Ammon's horn (tissue), 1 donor: ENCODE measurements at places on chromosomes 11 and 22.

DNA sequence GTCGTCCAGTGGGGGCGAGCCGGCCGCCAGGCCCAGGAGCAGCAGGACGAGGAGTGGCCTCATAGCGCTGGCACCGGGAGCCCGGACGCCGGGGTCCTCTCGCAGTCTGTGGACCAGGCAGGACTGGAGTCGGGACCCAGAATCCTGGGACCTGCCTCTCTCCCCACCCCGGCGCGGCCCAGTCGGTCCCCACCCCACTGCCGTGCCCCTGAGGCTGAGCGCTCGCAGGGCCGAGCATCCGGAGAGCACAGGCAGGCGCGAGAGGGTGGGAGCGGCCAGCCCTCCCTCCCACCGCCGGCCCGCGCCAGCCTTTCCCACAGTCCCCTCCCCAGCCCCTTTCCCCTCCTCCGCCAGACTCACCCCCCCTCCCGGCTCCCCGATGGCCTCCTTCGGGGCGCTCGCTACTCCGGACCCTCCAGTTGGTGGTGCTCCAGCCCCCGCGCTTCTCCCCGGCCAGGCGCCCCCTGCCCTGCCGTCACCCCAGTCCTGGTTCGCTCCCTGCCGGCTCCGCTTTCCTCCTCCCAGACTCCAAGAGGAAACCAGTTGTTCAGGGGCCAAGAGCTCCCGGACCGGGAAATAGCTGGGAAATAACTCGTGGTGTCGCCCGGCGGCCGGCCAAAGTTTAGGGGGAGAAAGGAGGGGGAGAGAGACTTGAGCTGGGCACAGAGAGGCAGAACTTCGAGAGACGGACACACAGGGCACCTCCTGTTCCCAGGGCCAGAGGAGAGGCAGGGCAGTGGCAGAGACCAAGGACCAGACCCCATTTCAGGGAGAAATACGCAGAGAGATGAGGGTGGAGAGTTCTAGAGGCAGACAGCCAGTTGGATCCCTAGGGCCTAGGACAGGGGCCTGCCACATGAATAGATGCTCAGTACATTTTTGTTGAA is at the start of gene C1QTNF5:
Gene C1QTNF5, minus strand, starts transcription at position 549 of the 887 bp plus-strand sequence. Its CDS starts 486 bp downstream, at position 63.
- no peak for DNase-seq

DNA sequence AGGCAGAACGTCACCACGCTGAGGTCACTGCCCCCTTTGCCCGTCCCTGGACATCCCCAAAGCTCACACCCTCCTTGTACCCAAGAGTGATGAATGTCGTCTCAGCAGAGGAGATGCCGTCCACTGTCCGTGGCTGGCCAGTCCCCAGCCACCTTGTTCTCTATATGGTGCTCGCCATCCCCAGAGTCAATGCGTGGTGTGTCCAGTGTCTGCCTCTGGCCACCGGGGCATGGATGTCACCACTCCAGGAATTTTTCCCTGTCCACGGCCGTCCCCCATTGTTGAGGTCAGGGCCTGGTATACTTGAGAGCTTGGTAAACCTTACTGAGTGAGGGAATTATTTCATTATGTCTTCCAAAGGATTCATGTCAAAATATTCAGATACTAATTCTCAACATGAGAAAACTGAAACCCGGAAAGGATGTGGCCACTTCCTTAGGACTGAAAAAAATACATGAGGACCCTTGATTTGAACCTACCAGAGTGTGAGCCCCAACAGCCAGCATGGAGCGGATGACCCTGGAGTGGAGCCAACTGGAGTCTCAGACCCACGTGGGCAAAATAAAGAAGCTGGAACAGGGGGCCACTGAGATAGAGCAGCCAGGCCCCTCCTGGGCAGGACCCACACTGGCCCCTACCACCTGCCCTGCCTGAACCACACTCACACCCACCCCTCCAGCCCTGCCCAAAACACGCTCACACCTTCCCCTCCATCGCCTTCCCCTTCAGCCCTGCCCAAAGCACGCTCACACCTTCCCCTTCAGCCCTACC is 376.4 kb downstream of the BRD1 start:
- DNase-seq: no peak

- no peak for DNase-seq
Measured at GRCh38 chr11:106369224-106369623, 291.8 kb downstream of the AASDHPPT start.

- peak; percentile 79 for DNase-seq
Measured at GRCh38 chr11:17405232-17406005, 17.0 kb upstream of the KCNJ11 start.

DNA sequence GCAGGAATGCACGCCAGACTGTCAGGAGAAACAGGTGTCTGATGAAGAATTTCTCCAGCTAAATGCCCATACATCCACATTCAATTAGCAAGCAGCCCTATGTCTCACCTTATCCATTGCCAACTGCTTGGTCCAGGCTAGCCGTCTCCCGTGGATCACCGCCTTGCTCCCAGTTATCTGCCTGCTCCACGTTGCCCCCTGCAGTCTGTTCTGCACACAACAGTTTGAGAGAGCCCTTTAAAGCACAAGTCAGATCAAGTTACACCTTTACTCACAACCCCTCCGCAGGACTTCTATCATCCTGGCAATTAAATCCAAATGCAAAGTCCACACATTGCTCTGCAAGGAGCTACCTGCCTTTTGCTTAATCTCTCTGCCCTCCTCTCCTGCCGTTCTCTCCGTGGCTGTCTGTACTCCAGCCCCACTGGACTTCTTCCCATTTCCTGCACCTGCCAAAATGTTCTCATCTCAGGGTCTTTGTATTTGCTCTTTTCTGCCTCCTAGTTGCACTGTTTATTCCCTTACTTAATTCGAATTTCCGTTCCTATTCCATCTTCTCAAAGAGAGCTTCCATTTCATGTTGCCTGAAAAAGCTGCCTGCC is 185.3 kb upstream of the LARGE1 start:
- DNase-seq: peak; percentile 74

DNA sequence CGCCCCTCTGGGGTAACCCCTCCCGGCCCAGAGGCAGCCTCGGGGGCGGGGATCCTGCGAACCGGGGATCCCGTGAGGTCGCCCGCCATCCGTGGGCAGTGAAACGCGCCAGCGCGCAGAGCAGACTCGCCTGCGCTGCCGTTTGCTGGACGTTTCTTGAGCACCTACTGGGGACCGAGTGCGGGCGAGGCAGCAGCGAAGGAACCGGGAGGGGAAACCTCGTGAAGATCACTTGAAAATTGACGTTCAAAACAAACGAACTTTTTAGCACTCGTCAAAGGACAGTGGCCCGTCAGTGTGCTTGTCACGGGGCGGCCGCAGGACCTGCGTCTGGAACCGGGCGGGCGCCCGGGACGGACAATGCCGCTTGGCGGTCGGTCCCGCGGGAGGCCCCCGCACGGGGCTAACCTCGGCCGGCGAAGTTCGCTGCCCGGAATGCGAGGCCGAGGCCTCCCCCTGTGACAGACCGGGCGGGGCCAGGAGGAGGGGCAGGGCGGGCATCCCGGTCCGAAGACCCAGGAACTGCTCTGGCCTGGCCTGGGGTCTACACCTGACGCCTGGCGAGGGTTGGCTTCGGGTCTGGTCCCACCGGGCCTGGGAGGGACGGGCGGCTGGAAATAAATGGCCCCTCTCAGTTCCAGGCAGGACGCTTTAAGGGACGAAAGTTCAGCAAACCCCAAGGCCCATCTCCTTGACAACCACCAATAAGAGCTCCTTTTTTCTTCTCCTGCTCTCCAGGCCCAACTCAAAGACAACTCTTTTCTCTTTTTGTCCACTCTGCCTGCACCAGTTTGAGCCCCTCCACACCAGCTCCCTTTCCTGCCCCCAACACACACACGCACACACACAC is 723 bp upstream of the SCUBE1 start:
- no peak for DNase-seq

DNA sequence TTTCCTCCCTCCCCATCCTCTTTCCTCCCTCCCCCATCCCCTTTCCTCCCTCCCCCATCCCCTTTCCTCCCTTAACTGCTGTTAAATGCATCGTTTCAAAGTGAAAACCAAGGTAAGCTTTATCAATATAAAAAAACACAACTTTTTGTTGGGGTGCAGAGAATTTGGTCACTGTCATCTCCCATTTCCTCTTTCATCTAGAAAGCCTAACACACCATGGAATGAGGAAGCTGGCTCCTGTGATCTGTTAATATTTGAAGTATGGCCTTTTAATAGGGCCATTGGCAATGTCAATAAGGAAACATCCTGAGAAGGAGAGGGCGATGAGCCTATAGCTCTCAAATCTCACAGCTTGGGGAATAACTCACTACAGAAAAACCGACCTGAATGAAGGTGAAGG is 7.0 kb downstream of the EXPH5 start:
- no peak for DNase-seq

DNA sequence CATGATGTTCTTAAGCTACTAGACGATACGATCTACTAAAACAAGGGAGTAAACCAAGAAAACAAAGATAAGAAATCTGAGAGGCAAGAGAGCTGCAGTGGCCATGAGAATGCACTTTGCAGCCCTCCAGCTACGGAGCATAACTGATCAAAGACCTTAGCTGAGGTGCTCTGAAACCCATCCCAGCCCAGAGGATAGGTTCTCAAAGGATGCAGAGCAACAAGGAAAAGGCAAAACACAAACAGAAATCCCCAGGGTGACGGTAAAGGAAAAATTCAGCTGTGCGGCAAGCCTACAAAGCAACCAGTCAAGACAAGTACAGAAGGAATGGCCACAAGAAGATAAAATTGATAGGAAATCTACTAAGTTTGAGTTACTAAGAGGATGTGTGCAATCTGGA is 32.5 kb upstream of the CFAP300 start:
- no peak for DNase-seq
